WTC11 (cell line): ENCODE measurements at places on chromosomes 3 and 15.

GRCh38 chr3:74651292-74651691, 36.8 kb upstream of the CNTN3 start:
- DNase-seq, result no peak

GRCh38 chr3:136546720-136547119, 205.5 kb downstream of the STAG1 start:
- DNase-seq, result no peak

- no peak for DNase-seq
These were observed 642.3 kb downstream of the PLOD2 start for GRCh38 chr3:145518639-145519038.

DNA sequence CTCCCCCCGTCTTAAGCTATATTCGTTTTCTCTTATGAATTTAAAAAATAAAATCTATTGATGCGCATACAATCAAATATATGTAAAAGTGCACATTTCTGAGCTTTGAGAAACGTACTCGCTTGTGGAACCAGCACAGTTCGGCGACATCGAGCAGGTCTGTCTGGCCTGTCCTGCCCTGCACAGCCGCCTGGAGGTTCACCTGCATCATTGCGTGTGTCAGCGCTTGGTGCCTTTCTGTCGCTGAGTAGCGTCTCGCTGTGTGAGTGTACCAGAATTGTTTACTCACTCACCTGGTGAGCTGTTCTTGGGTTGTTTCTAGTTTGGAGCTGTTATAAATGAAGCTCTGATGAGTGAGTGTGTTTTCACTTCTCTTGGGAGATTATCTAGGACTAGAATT, 104.0 kb downstream of the VGLL4 start:
- DNase-seq, result peak; percentile 46
